Activated CD4-positive, CD25-positive, alpha-beta regulatory T cell treated with anti-CD3 and anti-CD28 coated beads, Interleukin-2, amount 50 U/mL, for 72 hours (primary cell): ENCODE measurements at places on chromosomes 2 and 18.

GRCh38 chr2:224479826-224480225 lies 77.9 kb upstream of the FAM124B start:
- DNase-seq, result no peak

- no peak for DNase-seq
Observed at GRCh38 chr2:10078704-10079265, 1.4 kb downstream of the CYS1 start.

DNA sequence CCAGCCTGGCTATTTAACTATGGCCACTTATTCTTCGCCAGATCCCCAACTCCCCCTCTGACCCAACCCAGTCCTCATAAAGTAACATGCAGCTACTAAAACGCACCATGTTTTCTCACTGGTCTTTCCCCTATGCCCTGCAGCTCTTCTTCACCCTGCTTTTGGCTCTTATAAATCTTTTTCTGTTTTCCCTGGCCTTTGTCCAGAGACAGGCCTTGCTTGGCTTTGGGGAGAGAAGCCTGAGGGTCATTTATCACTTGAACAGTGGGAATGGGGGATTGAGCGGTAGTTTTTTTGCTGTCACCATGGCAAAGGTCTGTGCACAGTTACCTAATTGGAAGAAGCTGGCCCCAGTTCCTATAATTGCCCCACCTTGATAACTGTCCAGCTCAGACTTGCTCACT lies 202.9 kb upstream of the NT5C1B start:
- DNase-seq, result no peak

GRCh38 chr2:171651667-171652415 lies 35.4 kb upstream of the DYNC1I2 start:
- no peak for DNase-seq

DNA sequence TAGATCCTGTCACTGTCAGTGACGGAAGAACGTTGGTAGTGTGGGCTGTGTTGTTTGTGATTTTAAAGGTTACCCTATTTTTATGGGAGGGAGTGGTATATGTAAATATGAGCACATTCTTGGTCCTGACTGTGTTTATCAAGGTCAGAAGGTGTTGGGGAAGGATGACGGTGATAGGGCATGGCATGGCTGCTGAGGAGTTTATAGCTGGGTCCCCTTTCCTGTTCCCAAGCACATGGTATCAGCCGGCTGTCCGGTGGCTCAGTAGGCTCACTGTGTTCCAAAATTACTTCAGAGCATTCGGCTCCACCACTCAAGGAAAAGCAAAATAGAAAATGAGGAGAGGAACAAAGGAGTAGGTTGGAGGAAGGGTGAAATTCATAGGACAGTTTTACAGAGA lies 28.6 kb downstream of the IRS1 start:
- no peak for DNase-seq
